ENCODE measurements at places on chromosomes 2 and 18.

DNA sequence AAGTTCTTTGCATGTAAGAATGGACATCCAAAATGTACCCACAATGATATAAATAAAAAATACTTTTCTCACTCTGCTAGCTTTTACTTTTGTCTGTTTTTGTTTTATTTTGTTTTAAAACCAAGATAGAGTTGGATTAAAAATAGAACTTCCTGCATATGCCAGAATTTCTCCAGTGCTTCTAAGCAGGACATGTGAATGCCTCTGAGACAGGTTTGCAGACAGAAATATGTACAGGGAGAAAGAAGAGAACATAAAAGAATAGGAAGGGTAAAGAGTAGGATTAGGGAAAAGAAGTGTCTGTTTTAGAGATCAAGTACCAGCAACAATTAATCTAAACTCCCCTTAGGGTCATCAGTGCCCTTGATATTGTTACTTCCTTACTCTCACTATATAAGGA, 114.4 kb downstream of the BMPR2 start:
- DNase-seq, result no peak

GRCh38 chr2:221019668-221020067, 552.4 kb downstream of the EPHA4 start:
- no peak for DNase-seq

- no peak for DNase-seq
These were observed 167.8 kb upstream of the FOSL2 start for GRCh38 chr2:28224648-28225472.

DNA sequence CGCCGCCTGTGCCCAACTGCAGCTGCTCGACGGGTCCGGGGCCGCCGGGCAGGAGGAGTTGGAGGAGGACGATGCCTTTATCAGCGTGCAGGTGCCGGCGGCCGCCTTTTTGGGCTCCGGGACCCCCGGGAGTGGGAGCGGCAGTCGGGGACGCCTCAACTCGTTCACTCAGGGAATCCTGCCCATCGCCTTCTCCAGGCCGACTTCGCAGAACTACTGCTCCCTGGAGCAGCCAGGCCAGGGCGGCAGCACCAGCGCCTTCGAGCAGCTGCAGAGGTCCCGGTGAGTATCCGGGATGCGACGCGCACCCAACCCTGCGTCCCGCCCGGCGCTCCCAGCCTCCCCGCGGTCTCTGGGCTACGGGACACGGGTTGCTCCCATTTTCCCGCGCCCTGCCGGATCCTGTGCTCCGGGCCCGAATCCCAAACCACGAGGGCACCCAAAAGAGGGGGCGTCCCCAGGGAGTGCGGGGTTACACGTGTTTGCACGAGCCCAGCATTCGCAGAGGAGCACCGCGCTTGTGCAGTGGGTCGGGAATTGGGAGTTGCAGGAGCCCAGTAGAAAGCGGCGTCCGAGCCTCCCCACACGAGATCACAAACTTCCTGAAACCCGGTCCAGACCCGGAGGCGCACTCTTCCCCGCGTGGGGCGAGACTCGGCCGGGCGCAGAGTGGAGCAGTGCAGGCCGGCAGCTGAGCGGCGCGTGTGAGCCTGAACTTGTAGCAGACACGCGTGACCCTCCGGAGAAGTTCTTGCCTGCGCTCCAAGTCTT, 1.2 kb downstream of the CABLES1 start:
- no peak for DNase-seq

DNA sequence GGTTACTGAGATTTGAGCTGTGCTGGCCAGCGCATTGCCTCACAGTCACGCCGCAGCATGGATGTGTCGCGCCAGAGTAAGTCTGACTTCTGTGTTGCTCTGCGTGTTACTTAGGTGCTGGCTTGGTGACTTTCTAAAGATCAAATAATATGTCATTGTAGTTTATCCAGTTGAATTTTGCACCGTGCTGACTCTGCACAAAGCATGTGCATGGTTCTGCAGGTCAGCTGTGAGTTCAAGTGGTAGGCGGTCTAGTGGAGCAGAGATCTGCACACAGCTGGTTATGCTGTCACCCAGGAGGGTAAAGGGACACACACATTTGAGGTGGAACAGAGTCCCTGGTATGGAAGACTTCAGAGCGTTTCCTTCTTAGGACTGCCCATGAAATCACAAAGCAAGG, 105.1 kb downstream of the CEP192 start:
- DNase-seq, result no peak

GRCh38 chr2:232876161-232876977, 6.3 kb downstream of the SNORC start:
- DNase-seq, result no peak

DNA sequence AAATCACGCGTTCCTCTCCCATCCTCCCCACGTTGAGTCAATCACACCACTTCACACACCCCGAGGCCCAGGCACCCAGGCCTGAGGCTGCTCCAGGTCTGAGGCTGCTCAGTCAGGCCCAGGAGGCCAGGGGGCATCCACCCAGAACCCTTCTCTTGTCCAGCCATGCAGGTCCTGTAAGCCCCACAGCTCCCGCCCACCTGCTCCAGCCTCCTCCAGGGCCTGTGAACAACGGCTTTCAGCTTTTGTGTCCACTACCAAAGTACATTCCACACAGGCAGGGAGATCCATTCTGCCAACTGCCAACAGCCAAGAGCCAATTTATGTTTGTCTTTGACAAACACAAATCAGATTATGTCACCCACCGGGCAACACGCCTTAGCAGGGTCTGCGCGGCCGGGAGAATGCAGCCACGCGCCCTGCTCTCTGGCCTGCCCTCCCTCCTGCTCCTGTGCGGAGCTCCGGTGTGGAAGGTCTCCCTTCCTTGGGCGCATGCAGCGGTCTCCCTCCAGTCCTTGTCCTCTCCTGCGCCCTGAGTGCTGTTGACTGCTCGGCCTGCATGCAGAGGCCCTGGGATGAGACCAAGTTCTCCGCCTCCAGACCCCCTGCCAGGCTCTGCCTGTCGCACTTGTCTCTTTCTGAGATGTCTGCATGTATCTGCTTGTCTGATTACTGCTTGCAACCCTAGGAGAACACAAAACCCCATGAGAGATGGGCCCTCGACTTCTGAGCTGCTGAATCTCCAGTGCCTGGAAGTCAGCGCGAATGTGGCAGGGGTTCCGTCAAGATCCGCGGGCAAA, 146.6 kb downstream of the ZNF516 start:
- no peak for DNase-seq

DNA sequence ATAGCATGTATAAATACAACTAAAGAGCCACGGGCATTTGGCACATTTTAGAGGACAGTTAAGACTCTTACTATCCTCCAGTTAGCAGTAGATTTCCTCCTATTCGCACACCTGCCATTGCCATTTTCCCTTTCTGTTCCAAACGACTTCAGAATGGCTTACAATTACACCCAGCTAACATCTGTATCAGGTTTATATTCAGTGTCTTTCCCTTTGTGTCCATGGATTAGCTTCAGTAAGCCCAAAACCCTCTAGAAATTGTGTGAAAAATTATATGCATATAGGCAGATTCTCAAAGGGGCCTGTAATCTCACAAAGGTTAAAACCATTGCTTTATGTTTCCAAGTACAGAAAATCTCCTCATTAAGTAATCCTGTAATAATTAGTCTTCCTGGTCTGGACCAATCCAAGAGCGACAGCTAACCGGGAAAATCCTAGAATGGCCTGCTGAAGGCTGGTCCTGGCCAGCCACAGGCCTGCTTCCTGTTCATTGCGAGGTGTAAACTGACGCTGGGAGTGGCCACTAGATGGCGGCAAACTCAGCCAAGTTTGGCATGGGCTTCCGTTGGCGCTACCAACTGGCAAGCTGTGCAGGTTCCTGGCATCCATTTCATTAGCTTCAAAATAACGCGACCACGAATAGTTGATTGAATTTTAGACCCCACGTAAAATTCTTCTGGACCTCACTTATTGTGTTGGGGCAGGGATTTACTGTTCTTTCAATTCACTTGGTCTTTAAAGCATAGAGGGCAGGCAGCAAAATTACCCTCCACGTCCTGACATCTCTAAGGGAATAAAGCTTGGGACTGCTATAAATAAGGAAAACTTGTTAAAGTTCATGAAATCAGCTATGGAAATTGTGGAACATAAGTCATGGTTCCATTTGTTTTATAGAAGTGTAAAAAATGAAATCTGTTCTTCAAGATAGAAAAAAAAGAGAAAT, 17.1 kb downstream of the ARHGAP25 start:
- peak; percentile 72 for DNase-seq

GRCh38 chr18:64398320-64398719, 249.4 kb upstream of the LINC00305 start:
- no peak for DNase-seq

GRCh38 chr2:37325625-37326071, 1.0 kb upstream of the PRKD3 start:
- no peak for DNase-seq

GRCh38 chr2:36609507-36609906, 11.5 kb upstream of the FEZ2 start:
- no peak for DNase-seq

DNA sequence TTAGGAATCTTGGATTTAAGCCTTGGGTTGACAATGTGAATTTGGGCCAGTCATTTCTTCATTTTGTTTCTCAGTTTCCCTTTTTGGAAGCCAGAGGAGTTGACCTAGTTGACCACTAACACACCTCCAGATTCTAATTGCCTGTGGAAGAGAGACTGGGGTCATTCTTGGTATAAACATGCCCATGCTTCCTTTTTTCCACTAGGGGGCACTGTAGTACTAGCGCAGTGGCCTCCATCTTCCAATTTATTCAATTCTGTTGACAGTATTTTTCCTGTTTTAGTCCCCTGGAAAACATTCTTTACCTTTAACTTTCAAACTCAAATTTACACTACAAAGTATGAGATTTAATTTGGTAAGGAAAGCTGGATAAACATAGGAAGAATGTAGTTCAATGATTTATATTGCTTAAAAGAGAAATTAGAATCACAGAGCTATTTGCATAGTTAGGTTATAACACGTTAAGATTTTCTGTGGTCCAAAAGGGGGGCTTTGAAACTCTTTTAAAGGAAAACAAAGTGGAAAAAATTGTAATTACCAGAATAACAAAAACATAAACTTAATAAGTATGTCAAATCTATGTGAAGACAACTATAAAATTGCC, 57.5 kb upstream of the AGPS start:
- DNase-seq, result no peak

DNA sequence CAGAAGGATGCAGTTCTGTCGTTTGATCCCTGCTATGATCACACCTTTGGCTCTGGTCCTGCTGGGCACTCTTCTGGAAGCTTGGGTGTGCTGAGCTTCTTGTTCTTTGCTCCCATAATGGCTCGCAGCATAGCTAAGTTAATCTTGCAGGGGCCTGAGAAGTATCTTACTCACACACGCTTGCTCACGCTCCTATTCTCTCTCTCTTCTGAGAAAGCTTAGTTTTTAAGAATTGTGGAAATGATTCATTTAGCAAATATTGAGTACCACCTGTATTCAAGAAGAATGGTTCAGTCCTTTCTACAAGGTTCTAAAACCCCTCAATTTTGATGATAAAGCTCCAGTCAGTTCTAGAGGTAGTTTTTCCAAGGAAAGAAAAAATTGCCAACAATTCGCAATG, 40.6 kb downstream of the XRCC5 start:
- no peak for DNase-seq

DNA sequence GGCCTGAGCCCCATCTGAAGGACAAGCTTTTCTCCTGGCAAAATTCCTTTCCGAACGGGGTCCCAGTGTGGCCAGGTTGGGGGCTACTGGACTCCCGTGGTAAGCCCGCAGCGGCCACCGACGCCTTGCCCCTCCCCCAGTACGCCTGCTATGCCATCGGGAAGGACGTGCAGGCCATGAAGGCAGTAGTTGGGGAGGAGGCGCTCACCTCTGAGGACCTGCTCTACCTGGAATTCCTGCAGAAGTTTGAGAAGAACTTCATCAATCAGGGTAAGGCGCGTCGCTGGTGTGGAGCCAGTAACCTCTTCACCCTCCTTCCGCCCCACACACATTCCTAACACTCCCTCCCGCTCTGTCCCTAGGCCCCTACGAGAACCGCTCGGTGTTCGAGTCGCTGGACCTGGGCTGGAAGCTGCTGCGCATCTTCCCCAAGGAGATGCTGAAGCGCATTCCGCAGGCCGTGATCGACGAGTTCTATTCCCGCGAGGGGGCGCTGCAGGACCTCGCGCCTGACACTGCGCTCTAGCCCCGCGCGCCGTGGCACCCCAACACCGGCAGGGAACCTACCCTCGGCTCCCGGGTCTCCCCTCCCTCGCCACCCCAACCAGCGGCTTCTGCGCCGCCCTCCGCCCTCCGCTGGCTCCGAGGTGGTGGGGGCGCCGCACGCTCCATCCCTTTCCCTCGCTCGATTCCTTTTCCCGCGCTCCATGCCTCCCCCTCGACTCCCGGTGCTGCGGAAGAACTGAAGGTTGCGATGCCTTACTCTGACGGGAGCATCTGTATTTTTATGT, 13.6 kb upstream of the ANKRD53 start:
- no peak for DNase-seq

DNA sequence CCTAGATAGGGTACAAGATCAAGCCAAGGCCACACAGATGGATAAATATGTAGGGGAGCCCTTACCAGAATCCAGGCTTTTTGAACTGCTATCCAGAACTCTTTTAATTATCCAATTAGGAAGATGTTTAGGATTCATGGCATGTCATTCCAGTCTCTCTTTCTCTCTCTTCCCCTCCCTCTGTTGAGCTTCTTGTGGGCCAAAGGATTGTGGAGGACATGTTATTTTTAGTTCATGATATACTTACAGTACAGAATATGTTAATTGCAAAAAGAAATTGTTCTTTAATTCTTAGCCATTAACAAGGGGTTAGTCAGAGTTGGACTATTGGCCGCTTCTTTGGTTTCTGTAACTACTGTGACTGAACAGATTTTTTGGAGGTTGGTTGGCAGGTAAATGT, 113.0 kb downstream of the SETBP1 start:
- DNase-seq, result no peak

GRCh38 chr2:74441690-74442482, at the start of gene RTKN:
TSS of gene RTKN (minus strand) at chr2:74441937. CDS start at chr2:74441816, 121 bp downstream.
- DNase-seq, result no peak

- DNase-seq, result no peak
These were observed 2.0 kb downstream of the ASB18 start for GRCh38 chr2:236262238-236262637.

GRCh38 chr2:107584577-107584976, 242.1 kb upstream of the RGPD4 start:
- DNase-seq, result no peak

DNA sequence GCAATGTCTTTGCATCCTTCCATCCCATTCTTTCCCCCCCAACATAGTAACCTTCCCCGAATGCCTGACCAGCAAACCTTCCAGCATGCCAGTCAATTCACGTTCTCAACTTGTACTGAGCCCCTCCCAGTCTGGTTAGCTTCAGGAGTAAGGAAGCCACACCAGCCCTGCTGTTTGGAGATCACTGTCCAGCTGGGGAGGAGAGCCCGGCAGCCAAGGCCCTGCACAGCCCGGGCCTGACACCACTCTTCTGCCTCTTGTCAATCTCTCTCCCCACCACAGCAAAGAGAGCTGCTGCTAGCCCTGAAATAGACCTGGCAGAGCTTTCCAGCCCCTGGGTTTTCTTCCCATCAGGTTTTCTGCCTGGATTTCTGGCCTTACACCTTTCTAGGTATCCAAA, 185.8 kb upstream of the ID2 start:
- DNase-seq, result no peak

DNA sequence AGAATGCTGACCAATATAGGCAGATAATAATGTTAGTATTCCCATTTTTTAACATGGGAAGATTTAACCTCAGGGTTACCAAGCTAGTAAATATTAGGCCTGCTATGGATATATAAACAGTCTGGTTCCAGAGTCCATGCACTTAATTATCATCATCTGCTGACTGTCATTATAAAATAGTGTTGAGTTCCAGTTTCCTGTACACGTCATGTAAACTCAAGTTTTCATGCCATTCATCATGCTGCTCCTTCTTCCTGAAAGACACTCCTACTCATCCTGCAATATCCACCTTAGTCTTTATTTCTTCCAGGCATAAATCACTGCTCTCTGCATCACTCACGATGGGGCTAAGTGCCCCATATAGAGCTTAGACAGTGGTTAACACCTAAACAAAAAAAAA, 420.8 kb upstream of the SPHKAP start:
- no peak for DNase-seq
